ENCODE measurements at places on chromosomes 7 and 10.

DNA sequence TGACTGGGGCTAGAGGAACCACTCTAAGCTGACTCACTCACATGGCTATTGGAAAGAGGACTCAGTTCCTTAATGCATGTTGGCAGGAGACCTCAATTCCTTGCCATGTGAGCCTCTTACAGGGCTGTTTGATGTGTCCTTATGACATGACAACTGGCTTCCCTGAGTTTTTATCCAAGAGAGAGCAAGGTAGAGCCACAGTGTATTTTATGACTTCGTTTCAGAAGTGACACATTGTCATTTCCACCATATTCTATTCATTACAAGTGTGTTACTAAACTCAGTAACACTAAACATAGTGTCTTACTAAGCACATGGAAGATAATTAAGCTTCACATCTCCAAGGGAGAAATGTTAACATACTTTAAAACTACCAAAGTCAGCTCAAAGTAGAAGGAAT is 98.2 kb downstream of the ZNF777 start:
- DNase-seq, result no peak

DNA sequence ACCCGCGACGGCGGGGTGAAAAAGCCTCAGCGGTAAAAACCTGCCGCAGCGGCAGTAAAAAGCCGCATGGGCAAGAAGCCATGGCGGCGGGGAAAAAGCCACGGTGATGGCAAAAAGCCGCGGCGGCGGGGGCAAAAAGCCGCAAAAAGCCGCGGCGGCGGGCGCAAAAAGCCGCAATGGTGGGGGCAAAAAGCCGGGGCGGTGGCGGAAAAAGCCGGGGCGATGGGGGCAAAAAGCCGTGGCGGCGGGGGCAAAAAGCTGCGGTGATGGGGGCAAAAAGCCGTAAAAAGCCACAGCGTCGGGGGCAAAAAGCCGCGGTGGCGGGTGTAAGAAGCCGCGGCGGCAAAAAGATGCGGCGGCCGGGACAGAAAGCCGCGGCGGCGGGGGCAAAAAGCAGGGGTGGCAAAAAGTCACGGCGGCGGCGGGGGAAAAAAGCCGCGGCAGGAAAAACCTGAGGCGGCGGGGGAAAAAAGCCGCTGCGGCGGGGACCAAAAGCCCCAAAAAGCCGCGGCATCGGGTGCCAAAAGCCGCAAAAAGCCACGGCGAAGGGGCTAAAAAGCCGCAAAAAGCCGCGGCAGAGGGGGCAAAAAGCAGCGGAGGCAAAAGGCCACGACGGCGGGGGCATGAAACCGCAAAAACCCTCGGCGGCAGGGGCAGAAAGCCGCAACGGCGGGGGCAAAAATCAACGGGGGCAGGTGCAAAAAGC is 488.5 kb downstream of the ZNF33B start:
- DNase-seq, result no peak

DNA sequence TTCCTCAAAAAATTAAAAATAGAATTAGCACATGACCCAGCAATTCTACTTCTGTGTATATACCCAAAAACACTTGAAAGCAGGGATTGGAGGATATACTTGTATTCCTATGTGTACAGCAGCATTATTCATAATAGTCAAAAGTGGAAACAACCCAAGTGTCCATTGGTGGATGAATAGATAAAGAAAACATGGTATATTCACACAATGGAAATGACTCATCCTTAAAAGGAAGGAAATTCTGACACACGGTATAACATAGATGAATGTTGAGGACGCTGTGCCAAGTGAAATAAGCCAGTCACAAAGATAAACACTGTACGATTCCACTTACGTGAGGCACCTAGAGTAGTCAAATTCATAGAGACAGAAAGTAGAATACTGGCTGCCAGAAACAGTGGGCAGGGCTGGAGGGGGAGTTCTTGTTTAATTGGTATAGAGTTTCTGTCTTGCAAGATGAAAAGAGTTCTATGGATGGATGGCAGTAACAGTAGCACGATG is 26.6 kb upstream of the KAT6B start:
- DNase-seq, result no peak

GRCh38 chr7:420142-421093 is 99.2 kb downstream of the PDGFA start:
- DNase-seq, result no peak

DNA sequence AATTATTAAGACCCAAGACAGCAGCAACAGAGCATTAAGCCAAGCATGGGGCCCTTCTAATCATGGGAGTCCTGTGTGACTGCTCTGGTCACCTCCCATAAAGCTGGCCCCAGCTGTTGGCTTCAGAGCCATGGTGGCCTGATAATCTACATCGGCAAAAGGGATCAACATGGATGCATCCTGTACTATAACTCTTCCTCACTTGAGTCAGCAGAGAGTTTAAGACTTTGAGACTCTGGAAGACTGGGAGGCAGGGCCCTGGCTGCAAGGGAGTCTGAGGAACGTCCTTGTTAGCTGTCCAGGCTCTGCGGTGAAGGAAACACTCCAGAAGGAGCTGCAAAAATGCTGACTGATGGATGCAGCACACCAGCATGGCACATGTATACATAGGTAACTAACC is 95.0 kb upstream of the KIAA1217 start:
- DNase-seq, result no peak

DNA sequence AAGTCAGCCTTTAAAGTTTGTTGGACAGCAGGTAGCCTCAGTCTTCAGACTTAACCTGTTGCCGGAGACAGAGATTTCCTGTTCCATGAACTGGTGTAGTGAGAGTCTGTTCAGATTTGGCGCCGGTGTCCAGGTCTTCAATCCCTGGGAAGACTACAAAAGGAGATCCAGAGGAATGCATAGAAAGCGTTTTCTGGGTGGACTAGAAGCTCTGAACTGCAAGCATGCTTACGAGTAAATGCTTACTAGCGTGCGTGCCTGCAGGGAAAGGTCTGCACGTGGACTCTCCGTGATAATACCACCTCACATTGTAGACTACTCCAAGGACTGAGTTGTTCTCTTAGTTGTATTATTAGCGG is 878 bp downstream of the GLRX3 start:
- no peak for DNase-seq

DNA sequence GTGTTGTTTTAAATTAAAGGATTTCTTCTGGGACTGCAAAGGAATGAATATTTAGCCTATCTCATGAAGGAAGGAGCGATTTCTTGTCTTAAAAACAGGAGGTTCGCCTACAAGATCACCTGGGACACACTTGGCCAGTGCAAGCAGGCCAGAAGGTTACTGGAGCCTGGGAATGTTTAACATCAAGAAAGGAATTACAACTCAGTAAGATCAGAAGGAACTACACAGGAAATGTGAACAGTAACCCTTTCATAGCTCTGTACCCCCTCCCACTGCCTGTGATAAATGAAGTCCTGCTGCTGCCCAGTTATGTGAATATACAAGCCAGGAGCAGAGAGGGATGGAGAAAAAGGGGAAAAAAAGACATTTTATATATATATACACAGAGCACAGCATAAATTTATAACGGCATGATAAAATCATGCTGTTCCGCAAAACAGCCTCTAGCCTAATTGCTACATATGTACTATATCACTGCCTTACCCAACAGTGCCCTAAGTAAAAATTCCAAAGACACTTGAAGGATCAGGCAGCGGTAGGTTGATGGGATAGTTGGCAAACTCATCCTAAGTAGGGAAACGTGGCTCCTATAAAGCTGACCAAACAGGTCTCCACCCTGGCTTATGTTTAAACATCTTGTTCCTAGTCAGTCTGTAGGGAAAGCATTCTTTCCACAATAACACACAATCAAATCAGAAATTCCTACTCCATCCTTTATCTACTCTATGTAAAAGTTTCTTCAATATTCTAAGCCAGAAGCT is 63.8 kb downstream of the ZNF438 start:
- no peak for DNase-seq

DNA sequence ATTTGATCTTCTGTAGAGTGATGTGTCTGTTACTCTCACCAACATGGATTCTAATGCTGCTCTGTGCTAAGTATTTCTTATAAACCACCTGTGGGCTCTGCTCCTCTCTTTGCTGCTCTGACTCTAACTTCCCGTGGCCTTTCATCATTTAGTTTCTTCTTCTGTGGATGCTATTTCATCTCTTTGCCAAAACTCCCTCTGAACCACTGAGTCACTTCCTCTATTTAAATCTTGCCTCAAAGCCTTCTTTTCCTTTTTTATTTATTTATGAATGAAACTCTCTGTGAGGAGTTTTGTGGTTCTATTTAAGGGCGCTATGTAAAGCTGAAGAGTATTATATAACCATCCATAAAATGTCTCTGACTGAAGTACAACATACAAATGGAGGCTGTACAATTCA is 538.5 kb downstream of the SUGCT start:
- no peak for DNase-seq

All from nucleus accumbens (tissue), 56 donors.